ENCODE measurements at places on chromosomes 2 and 18.

- DNase-seq, result no peak
Observed at GRCh38 chr2:226943862-226944620, 108.2 kb downstream of the RHBDD1 start.

DNA sequence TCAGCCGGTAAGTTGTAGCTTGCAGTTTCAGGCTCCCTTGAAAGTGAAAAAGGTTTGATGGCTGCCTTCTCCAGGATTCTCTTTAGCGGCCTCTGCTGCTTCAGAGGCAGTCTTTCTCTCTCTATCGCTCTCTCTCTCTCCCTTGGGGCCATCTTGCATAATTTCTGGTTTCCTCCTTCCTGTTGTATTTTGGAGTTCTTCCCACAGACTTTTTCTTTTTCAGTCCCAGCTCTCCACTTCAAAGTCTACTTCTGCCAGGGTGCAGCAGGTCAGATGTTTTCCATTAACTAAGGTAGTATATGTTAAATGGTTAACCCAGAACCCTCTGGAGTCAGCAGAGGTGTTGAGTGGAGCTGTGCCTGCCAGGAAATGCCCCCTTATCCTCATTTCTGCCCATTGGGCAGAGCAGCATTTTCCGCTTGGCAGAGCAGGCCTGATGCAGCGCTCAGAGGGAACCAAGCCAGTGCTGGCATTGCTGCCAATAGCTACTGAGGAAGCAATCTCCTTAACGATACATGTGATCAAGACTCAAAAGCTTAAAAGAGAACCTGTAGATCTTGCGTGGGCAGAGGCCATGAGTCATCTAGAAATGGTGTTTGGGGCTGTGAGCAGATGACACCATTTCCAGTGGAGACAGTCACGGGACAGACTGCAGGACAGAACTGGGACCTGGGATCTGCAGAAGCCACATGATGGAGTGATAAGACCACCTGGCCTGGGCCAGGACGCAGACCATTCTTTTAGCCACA is 20.8 kb downstream of the DBI start:
- peak; percentile 61 for DNase-seq

DNA sequence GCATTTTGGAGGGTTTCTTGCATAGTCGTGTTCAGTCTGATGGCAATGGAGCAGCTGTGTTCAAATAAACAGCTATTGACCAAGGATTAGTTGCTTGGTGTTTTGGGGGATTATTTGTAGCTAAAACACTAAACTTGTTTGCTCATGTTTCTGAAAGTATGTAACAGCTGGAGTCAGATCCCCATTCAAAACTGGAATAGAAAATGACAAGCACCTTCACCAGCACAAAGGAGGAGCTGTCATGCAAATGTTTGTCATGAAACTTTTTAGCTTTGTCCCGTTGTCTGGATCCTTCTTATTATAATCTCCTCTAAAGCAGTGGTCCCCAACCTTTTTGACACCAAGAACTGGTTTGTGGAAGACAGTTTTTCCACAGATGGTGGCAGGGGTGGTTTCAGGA is 96.9 kb upstream of the ZNF236 start:
- DNase-seq, result no peak

- DNase-seq, result no peak
Observed at GRCh38 chr2:62412347-62412742, 93.7 kb downstream of the TMEM17 start.

- DNase-seq, result no peak
Observed at GRCh38 chr2:108548208-108549003, 14.1 kb downstream of the LIMS1 start.

DNA sequence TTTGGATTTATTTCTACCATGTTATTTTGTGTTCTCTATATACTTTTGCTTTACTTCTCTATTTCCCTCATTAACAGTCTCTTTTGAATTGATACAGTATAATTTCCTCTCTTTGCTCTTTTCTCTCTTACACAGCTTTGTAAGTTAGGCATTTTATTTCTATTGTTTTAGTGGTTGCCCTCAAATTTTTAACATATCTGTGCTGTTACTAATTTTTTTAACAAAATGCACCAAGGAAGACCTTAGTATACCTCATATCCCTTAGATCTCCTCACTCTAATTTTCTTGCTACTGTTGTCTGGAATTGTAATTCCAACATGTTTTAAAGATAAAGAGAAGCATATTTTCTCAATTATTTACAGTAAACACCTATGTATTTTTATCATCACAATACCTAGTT is 416.8 kb upstream of the SLC14A2 start:
- no peak for DNase-seq

GRCh38 chr18:25231327-25231691 is 120.7 kb downstream of the ZNF521 start:
- no peak for DNase-seq

GRCh38 chr18:31436825-31437224 is 10.7 kb upstream of the DSG3 start:
- DNase-seq, result no peak

- DNase-seq, result no peak
Observed at GRCh38 chr18:50656396-50656795, 96.5 kb downstream of the MAPK4 start.

DNA sequence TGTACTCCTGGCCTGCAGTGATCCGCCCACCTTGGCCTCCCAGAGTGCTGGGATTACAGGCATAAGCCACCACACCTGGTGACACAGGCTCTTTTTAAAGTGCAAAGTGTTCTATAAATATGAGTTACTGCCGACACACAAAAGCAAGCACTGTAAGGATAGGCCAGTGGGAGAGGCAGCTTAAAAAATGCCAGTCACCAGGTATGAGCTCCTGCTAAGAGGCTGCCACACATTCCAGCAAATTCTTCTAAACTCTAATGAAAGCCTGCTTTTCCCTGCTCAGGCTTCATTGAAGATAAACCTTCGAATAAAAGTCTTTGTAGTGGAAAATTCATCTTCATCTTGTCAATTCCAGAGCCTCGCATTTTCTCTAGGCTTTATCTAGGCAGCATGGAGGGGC is 203.0 kb upstream of the PID1 start:
- DNase-seq, result no peak

- DNase-seq, result no peak
Observed at GRCh38 chr18:62496262-62496661, 26.6 kb upstream of the ZCCHC2 start.

Measured in activated CD4-positive, alpha-beta T cell treated with anti-CD3 and anti-CD28 coated beads for 48 hours (primary cell).